GDM1 (cell line): ENCODE measurements at places on chromosomes 7 and 10.

DNA sequence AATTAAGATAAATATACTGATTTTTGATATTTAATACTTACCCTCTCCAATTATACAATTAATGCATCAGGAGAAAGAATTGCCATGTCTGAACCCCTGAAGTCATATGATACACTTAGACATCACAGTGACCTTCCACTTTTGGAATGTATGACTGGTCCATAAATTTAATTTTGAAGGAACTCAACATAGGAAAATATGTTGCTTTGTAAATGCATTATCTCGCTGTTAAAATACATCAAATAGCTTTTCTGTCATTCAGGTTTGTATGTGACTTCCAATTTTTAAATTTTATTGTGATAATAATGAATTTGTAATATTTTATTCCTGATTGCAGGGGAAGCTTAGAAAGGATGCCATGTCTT, 631.9 kb upstream of the ANKRD30A start:
- DNase-seq, result no peak

- no peak for DNase-seq
These were observed 286.2 kb downstream of the KCNMA1 start for GRCh38 chr10:77351386-77351785.

DNA sequence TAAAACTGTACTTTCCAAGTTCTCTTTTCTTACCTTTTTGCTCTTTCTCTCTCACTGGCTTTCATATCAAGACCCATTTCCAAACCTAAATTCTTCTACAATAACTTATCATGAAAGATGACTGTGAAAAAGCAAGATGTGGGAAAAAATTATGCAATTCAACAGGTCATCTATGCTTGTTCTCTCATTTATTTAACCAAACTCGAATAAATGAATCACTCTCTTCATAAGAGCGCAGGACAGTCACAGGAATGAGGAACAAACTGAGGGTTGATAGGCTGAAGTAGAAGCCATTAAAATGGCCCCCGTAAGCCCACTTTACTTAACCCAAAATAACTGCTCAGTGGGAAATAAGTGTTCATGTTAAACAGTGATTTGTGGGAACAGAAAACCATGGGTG, 1289.7 kb upstream of the SORCS1 start:
- no peak for DNase-seq

- no peak for DNase-seq
These were observed 33.3 kb downstream of the PKD1L1 start for GRCh38 chr7:47914717-47915615.

- DNase-seq, result no peak
These were observed 602.7 kb upstream of the SORCS1 start for GRCh38 chr10:107767185-107767584.

DNA sequence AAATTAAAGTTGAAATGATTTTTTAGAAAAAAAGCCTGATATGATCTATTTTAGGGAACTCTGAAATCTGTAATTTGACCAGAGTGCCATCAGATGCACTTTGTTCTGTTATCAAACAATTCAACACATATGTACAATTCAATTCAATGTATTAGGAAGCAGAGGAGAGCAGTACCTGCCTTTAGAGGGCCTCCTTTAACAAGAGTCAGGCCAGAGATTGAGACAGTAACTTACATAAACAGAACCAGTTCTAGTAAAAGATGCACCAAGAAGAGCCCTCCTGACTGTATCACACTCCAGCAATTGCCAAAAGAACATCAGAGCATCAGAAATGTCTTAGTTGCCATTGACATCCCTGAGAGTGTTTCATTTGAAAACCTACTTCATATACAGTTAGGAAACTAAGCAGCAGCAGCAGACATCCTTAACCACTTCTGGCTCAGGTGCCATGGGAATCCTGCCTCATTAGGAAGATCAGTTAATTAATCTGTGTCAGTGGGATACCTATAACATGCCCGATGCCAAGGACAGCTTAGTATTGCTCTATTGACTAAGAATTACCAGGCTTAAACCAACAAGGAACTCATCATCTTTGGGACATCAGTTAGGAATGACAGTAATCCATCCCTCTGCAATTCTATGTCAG, 1222.6 kb upstream of the LRRN3 start:
- DNase-seq, result no peak

- no peak for DNase-seq
These were observed 114.0 kb downstream of the TACC2 start for GRCh38 chr10:122102869-122103525.
